ENCODE measurements at places on chromosomes 3 and 15.

- no peak for DNase-seq
Observed at GRCh38 chr3:58867621-58868020, 182.2 kb downstream of the CFAP20DC start.

DNA sequence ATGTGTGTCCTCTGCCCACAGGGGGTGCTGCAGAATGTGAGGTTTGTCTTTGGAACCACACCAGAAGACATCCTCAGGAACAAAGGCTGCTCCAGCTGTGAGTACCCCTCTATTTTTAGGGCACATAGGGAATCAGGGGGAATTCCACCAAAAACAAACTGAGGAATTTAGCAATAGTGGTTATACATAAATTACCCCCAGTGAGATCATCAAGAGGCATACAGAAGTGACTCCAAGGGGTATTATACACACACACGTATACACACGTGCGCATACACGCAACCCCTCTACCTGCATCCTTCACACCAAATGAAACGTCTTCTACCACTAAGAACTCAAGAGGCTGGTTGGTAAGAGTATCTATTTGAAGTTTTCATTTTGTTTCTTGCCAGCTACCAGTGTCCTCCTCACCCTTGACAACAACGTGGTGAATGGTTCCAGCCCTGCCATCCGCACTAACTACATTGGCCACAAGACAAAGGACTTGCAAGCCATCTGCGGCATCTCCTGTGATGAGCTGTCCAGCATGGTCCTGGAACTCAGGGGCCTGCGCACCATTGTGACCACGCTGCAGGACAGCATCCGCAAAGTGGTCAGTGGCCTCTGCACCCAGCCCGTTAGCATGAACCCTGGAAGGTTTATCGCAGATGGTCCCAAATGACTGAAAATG is 2.9 kb downstream of the THBS1 start:
- DNase-seq: no peak

GRCh38 chr3:136177876-136178275 is 18.3 kb downstream of the MSL2 start:
- DNase-seq: no peak

DNA sequence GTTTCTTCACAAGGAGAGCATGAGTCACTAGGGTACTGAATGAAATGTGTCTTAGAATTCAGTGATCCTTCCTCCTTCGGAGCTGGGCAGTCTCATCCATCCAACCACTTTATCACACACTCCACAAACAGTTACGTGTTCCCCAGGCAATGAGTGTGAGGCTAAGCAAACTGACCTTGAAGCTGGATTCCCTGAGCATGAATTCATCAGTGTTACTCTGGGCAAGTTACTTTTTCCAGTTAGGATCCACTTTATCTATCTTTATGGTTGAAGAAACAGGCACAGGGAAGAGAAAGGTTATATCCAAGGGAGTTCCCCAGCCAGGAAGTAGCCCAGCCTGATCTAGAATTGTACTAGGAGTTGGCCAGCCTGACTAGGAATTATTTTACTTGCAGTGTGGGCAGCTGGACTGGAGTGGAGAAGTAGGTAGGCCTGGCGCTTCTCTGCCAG is 17.1 kb upstream of the GCNT3 start:
- DNase-seq: no peak

- DNase-seq: no peak
Observed at GRCh38 chr3:24245056-24245455, 249.6 kb downstream of the THRB start.

- DNase-seq: no peak
Observed at GRCh38 chr3:21779909-21780308, 28.9 kb upstream of the ZNF385D start.

GRCh38 chr3:34174740-34175139 is 376.3 kb downstream of the PDCD6IP start:
- no peak for DNase-seq

DNA sequence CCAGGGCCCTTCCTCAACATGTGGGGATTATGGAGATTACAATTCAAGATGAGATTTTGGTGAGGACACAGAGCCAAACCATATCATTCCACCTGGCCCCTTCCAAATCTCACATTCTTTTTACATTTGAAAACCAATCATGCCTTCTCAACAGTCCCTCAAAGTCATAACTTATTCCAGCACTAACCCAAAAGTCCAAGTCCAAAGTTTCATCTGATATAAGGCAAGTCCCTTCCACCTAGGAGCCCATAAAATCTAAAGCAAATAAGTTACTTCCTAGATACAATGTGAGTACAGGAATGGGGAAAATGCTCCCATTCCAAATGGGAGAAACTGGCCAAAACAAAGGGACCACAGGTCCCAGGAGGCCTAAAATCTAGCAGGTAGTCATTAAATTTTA is 309.5 kb upstream of the SLITRK3 start:
- no peak for DNase-seq

DNA sequence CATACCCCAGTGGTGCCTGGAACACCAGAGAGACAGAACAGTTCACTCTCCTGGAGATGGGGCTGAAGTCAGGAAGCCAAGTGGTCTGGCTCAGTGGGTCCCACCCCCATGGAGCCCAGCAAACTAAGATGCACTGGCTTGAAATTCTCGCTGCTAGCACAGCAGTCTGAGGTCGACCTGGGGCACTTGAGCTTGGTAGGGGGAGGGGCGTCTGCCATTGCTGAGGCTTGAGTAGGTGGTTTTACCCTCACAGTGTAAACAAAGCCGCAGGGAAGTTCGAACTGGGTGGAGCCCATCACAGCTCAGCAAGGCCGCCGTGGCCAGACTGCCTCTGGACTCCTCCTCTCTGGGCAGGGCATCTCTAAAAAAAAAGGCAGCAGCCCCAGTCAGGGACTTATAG is 272.0 kb downstream of the KLF13 start:
- DNase-seq: no peak

DNA sequence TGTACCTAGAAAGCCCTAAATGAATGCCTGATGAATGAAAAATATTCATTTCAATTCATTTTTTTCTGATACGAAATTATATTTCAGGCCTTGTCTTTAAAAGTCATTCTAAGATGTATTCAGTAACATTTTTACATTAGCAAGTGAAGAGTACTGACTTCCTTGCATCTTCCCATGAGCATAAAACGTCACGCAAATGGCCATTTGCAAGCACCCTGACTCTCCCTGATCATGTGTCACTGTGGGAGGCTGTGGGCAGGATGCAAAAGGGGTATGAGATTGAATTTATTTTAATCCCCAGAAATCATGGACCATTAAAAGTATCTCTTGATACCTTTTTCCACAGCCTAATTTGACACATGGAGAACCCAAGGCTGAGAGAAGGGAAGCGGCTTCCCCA is 105.0 kb downstream of the BDH1 start:
- DNase-seq: no peak

DNA sequence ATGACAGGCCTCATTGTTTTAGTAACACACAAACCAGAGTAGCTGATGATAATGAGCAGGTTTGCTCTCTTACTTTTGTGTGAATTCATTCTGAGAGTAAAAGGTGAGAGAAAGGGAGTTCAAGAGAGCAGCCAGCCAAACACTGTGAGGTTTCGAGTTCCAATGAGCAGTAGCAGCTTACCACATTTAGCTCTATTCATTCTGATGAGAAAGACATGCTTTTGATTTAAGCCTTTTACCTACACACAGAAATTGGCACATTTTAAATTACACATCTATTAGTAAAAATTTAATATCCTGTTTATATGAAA is 28.0 kb downstream of the GLDN start:
- DNase-seq: no peak

DNA sequence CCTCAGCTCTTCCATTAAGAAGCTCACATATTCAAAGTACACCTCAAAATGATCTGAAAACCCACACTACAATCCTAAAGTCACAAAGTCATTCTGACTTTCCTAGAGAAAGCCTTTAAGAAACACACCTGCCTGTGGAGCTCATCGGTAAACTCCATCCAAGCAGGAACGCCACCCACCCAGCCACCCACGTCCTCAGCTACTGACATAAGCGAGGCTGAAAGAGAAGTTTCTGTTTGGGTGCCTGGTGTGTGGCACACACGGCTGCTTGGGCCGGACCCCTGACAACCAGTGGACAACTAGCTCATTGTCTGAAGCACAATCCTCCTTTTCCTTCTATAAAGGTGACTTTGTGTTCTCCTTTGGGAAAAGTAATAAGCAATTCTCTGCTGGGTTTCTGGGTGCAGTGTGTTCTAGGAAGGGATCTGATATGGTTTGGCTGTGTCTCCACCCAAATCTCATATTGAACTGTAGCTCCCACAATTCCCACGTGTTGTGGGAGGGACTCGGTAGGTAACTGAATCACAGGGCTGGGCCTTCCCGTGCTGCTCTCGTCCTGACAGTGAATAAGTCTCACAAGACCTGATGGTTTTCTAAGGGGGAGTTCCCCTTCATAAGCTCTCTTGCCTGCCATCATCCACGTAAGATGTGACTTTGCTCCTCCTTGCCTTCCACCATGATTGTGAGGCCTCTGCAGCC is 26.1 kb downstream of the FAM174B start:
- no peak for DNase-seq

DNA sequence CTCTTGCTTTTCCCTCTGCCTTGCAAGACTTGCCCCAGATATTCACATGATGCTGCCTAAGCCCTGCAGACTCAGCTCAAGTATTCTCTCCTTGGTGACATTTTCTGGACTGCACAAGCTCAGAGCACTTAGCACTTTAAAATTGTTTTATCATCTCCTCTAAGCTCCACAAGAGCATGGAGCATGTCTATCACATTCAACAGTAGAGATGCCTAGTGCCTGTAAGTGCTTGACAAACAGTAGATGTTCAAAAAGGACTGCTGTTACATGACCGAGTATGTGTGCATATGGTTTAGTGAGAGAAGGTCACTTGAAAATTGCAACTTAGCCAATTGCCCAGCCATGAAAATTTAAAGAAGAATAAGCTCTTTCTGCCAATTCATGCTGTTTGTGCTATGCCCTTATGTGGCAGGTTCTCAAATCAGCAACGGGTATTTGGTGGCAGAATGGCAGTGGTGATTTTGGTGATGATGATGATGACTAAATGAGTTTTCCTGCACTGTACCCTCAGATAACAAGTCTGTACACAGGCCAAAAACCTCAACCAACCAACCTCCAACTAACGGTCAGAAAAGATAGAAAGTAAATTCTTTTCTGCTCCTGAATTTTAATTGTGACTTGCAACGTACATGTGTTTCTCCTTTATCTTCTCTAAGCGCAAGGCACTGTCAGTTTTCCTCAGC is 647.2 kb upstream of the UBE2E2 start:
- no peak for DNase-seq

DNA sequence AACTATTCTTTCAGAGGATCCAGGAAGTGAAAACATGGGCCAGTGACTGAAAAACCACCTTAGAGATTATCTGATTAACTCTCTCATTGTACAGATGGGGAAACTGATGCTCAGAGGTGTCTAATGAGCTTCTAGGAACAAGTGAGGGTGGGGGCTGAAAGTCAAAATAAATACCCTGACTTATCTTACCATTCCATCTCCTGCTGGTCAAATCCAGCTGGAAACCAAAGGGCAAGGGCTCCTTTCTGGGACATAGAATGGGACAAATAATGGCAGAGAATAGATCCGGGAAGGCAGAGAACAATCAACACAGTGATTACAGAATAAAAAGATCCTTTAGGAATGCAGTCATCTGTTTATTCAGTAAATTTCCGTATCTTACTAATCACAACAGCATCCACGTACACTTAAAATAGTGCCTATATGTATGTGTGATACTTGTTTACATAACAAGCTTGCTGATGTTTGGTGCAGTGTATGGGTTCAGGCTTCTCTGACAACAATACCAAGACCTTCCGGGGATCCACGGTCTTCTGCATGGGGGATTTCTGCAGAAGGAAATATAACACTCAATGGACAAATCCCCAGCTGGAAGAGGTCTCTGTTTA is 173.2 kb downstream of the THSD4 start:
- DNase-seq: no peak

Data from stimulated activated CD4-positive, alpha-beta T cell treated with anti-CD3 and anti-CD28 coated beads, Interleukin-15, amount 100 ng/mL, for 1 hour (primary cell).